ENCODE measurements at places on chromosomes 13 and 19.

DNA sequence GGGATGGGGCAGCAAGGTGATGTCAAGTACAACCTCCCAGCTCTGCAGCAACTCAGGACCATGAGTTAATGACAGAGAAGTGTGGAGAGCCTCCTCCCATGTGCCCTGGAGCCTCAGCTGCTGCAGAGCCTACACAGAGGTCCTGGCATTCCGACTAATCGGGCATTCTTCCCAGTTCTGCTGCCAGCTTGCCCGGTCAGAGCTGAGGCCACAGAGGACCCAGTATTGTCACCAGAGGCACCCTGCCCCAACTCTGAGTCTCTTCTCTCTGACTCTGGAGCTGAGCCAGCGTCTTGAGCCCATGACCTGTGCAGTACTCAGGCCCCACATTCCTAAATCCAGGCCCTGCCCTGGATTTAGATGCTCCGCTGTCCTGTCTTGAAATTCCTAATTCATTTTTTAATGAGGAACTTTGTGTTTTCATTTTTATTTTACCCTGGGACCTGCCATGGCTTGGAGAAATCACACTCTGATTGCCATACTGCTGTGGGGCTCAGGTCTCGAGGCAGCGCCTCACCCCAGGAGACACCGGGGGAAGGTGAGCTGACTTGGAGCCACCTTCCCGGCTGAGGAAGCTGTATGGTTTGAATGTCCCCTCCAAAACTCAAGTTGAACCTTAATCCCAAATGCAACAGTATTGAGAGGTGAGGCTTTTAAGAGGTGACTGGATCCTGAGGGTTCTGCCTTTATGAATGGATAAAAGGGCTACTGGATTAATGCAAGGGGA is 144.9 kb upstream of the ZNF507 start:
- no peaks in the 10 kb centered on the region for H3K27me3 ChIP-seq
- no peak overlapping the region for H3K4me3 ChIP-seq
- no peaks in the 10 kb centered on the region for H3K36me3 ChIP-seq
- H3K4me1 ChIP-seq: no peaks in the 10 kb centered on the region
- no peak for DNase-seq

- H3K36me3 ChIP-seq: no peaks in the 10 kb centered on the region
- no peaks in the 10 kb centered on the region for H3K27me3 ChIP-seq
- no peak overlapping the region for H3K4me3 ChIP-seq
- H3K27ac ChIP-seq: no peak overlapping the region
- no peaks in the 10 kb centered on the region for H3K4me1 ChIP-seq
Measured at GRCh38 chr19:41064974-41065569, 23.2 kb upstream of the CYP2A13 start.

- H3K4me1 ChIP-seq: no peaks in the 10 kb centered on the region
- no peak for DNase-seq
- H3K27me3 ChIP-seq: no peaks in the 10 kb centered on the region
- H3K36me3 ChIP-seq: peaks cover 3% of the 10 kb centered on the region
- no peak overlapping the region for H3K27ac ChIP-seq
- H3K4me3 ChIP-seq: no peak overlapping the region
Measured at GRCh38 chr19:12247644-12248222, 47.0 kb downstream of the ZNF44 start.

DNA sequence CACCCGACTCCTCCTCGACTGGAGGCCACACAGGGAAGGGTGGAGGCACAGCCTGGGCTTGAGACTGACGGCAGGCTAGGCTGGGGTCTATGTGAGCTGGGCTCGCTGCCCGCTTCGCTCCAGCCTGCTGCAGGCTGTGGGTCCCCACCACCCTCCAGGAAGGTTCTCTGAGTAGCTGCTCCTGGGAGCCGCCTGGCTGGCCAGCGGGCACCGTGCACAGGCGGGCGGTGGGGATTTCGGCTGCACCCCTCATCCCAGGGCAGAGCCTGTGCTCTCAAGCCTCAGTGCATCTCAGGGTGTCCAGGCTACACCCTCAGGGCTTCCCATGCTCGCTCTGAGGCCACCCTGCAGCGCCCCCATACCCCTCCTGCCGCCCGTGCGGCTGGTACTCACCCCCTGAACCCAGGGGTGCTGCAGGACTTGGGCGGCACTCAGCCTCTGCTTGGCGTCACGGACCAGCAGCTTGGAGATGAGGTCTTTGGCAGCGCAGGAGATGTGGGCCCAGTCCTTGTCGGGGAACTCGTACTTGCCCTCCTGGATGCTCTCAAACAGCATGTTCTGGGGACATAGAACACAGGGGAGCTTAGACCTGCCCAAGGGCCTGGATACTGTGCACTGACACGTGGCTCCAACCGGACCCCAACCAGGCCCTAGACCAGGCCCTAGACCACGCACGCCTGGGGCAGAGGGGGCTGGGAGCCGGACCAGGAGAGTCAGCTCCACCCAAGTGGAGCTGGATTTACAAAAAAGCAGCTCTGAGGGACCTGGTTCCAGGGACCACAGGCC is 10.2 kb downstream of the MKNK2 start:
- peak overlapping the region; percentile 99 for H3K27ac ChIP-seq
- H3K4me1 ChIP-seq: peaks cover 52% of the 10 kb centered on the region
- no peaks in the 10 kb centered on the region for H3K27me3 ChIP-seq
- DNase-seq: no peak

- no peaks in the 10 kb centered on the region for H3K4me1 ChIP-seq
- no peak overlapping the region for H3K4me3 ChIP-seq
- DNase-seq: no peak
- no peak overlapping the region for H3K27ac ChIP-seq
- no peaks in the 10 kb centered on the region for H3K36me3 ChIP-seq
Measured at GRCh38 chr13:35906636-35907035, 224.5 kb downstream of the DCLK1 start.

DNA sequence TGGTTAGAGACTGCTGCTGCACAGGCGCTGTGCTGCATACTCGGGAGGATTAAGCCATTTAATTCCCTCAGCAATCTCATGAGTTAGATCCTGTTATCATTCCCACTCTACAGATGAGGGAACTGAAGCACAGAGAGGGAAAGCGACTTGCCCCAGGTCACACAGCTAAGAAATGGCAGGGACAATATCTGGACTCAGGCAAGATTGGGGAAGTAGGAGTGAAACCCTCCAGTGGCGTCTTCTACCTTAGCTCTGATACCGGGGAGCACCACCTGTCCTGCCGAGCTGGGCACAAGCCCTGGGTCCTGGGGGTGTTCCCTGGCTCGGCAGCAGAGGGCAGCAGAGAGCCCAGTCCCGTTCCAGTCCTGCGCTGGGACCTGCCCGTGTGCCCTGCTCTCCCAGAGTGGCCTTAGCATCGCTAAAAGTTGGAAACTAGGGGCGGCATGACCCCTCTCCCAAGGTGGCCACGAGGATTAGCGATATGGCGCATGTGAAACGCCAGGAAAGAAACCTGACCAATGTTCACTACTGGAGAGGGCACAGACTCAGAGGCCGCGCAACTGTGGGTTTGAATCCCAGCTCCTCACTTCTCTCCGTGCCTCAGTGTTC is 20.5 kb downstream of the CYTH2 start:
- no peaks in the 10 kb centered on the region for H3K27me3 ChIP-seq
- no peak overlapping the region for H3K27ac ChIP-seq
- peaks cover 13% of the 10 kb centered on the region for H3K4me1 ChIP-seq
- no peaks in the 10 kb centered on the region for H3K36me3 ChIP-seq
- DNase-seq: no peak
- H3K4me3 ChIP-seq: no peak overlapping the region

DNA sequence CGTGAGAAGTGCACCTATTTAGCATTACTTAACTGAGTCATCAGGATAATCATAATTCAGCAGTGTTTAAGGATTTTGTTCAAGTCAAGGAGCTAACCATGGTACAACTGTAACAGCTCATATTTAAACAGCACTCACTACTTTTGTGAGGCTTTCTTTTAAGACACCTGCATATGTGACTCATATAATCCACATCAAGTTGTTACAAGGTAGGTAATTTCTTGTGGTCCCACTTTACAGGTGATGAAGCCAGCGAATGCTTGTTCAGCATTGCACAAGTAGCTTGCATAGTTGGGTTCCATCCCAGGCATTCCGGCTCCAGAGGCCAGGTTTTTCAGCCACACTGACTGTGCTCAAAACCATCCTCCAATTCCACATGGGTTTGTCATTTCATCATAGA is 569.2 kb downstream of the MYO16 start:
- H3K4me3 ChIP-seq: no peak overlapping the region
- peaks cover 3% of the 10 kb centered on the region for H3K27me3 ChIP-seq
- H3K27ac ChIP-seq: no peak overlapping the region
- no peaks in the 10 kb centered on the region for H3K36me3 ChIP-seq
- no peak for DNase-seq

DNA sequence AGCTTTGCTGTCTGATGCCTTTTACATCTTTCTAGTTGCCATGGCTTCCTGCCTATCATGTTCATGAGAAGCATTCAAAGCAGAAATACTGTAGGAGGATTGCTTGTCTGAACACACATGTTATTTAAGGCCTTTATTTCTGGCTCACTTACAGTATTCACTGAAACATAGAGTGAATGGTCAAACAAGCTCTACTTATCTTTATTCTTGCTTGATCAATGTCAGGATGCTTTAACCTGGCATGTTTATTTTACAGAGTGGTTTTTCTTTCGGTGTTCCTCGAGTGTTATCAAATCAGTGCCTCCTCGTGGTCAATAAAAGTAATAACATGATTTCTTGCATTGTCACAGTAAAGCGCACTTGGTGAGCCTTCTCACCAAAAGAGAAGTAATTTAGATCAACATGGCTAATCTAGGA is 73.5 kb upstream of the PCDH17 start:
- no peak overlapping the region for H3K4me3 ChIP-seq
- no peak for DNase-seq
- H3K27me3 ChIP-seq: no peaks in the 10 kb centered on the region
- H3K27ac ChIP-seq: no peak overlapping the region

GRCh38 chr13:114108141-114108761 is 24.2 kb downstream of the RASA3 start:
- no peak for DNase-seq
- H3K36me3 ChIP-seq: no peaks in the 10 kb centered on the region
- H3K27me3 ChIP-seq: no peaks in the 10 kb centered on the region
- H3K4me3 ChIP-seq: no peak overlapping the region
- H3K4me1 ChIP-seq: peaks cover 23% of the 10 kb centered on the region
- no peak overlapping the region for H3K27ac ChIP-seq

- DNase-seq: no peak
- no peaks in the 10 kb centered on the region for H3K27me3 ChIP-seq
- no peak overlapping the region for H3K27ac ChIP-seq
- H3K36me3 ChIP-seq: peaks cover 28% of the 10 kb centered on the region
Measured at GRCh38 chr19:52991484-52991883, 22.2 kb upstream of the ERVV-1 start.

DNA sequence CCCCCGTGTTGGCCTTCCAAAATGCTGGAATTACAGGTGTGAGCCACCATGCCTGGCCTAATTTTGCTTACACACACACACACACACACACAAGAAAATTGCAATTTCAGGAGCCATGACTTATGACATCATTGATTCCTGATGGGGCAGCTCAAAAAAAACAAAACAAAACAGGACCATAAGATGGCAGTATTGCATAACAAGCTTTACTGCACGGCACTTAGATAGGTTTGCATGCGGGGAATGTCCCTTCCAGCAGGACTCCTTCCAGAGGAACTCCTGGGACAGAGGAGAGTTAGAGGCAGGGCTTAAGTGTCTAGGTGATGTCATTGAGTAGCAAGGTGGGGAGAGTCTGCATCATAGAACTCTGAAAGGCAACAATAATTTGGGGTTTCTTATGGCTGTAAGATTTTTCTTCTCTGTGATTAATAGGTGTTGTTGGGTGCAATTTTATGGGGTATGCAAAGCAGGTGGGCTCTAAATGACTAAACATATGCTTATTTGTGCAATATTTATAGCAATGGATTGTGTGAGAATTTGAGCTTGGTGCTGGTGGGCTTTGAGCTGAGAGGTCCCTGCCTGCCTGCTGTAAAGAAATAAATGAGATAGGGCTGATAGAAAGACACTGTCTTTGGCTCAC is 9.0 kb upstream of the ACSBG2 start:
- H3K4me1 ChIP-seq: no peaks in the 10 kb centered on the region
- DNase-seq: no peak
- no peak overlapping the region for H3K27ac ChIP-seq
- H3K27me3 ChIP-seq: no peaks in the 10 kb centered on the region
- H3K36me3 ChIP-seq: no peaks in the 10 kb centered on the region

- H3K4me3 ChIP-seq: no peak overlapping the region
- no peak overlapping the region for H3K27ac ChIP-seq
- DNase-seq: no peak
- H3K36me3 ChIP-seq: no peaks in the 10 kb centered on the region
Measured at GRCh38 chr19:2719232-2719735, 1.9 kb downstream of the DIRAS1 start.

GRCh38 chr13:102901056-102901455 is 55.2 kb downstream of the ERCC5 start:
- H3K27me3 ChIP-seq: no peaks in the 10 kb centered on the region
- no peak for DNase-seq
- H3K4me1 ChIP-seq: no peaks in the 10 kb centered on the region
- H3K36me3 ChIP-seq: no peaks in the 10 kb centered on the region
- H3K4me3 ChIP-seq: no peak overlapping the region
- H3K27ac ChIP-seq: no peak overlapping the region

DNA sequence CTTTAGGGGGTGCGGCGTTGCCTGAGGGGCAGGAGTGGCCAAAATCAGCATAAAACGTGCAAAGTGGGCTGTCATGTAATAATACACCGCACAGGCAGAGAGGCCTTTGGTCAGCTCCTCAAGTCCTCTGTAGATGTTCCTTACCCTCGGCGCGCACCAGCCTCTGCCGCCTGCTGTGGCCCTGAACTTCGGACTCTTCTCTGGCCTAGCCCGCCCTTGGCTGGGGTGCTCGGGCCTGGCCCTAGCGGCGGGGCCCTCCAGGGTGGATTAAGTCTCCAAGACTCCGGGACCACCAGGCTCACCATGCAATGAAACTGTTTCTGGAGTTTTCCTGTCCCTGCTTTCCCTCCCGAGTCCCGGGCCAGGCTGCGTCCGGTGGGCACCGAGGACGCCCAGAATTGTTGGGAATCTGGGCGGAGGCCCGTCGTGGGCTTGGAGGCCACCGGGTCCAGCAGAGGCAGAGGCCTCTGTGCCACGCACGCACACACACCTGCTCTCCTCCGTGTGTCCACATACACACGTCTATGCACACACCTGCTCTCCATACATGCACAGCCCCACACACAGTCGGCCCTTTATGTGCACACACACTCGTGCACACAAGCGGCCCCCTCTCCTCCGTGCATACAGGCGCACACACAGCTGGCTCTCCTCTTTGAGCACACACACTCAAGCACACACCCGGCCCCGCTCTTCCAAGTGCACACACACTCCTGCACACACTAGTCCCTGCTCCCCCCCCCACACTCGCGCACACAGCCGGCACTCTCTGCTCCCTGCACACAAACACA is 1.5 kb upstream of the TFDP1 start:
- no peaks in the 10 kb centered on the region for H3K27me3 ChIP-seq
- H3K4me3 ChIP-seq: no peak overlapping the region
- H3K36me3 ChIP-seq: peaks cover 6% of the 10 kb centered on the region
- H3K27ac ChIP-seq: no peak overlapping the region
- H3K4me1 ChIP-seq: peaks cover 32% of the 10 kb centered on the region
- no peak for DNase-seq

DNA sequence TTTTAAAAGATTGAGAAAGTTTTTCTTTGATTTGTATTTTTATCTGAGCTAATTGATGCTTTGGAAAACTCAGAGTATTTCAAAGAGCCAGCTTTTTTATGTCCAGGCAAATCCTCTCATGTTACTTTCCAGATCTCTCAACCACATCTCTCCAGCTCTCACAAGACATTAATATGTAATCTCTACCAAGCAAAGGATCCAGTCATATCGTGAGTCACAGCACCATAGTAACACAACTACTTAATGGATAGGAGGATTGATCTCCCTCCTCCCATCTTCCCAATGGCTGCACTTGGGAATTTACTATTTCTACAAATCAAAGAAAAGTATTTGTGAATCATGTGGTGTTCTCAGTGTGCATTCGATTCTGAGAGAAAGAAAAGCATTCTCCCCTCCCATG is 63.3 kb downstream of the POU4F1 start:
- H3K27me3 ChIP-seq: no peaks in the 10 kb centered on the region
- no peaks in the 10 kb centered on the region for H3K36me3 ChIP-seq
